ENCODE measurements at places on chromosomes 7 and 10.

GRCh38 chr7:103093429-103093828, 18.5 kb downstream of the ARMC10 start:
- no peak for DNase-seq

GRCh38 chr7:17846935-17847334, 93.4 kb downstream of the SNX13 start:
- no peak for DNase-seq

DNA sequence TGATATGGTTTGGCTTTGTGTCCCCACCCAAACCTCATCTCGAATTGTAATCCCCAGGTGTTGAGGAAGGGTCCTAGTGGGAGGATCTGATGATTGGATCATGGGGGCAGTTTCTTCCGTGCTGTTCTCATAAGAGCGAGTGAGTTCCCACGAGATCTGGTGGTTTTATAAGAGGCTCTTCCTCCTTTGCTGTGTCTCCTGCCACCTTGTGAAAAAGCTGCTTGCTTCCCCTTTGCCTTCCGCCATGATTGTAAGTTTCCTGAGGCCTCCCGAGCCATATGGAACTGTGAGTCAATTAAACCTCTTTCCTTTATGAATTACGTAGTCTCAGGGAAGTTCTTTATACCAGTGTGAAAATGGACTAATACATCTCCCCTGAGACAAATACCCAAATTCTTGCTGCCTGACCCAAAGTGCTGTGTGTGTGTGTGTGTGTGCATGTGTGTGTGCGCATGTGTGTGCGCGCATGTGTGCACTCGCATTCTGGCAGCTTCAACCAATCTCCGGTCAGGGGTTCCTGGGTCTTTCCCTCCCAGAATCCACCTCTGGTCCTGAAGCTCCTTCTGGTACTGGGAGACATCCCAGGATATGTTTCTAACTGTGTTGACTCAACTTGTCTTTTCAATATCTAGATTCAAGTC, 98.1 kb upstream of the LRRC4 start:
- no peak for DNase-seq

DNA sequence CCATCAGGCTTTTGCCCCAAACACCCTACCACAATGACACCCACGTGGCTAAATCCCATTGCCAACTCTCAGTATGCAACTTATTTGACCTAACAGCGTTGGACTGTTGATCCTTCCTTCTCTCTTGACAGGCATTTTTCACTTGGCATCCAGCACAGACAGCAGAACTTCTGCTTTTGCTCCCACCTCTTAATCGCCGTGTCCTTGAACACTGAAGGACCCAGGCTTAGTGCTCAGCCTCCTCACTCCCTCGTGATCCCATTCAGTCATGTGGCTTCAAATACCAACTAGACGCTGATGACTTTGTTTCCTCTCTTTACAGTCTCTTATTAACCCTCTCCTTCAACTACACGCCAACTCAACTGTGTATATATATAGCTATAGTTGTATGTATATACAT, 25.0 kb downstream of the ZFAND2A start:
- DNase-seq, result no peak

DNA sequence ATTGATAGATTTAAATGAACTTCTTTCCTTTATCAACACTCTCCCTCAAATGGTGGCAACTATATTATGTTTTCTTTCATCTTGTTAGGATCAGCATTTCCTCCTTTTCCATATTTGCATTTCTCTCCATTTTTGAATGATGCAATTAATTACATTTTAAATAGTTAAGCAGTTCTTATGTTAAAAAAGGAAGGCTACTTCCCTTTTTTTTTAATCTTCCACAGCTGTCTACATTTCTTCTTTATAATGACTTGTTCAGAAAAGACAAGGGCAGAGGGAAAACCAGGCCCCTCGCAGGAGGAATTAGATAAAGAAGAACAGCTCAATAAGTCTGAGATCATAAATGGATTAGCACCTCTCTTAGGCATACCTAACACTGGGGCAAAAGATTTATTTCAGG, 208.9 kb downstream of the ARL4A start:
- no peak for DNase-seq

- no peak for DNase-seq
Observed at GRCh38 chr10:76558586-76558985, 1079.0 kb downstream of the KCNMA1 start.

GRCh38 chr10:64867501-64867962, 1346.3 kb downstream of the REEP3 start:
- DNase-seq, result peak; percentile 94

- DNase-seq, result peak; percentile 71
Observed at GRCh38 chr10:80579849-80580637, 42.3 kb downstream of the SH2D4B start.

GRCh38 chr10:35463105-35463867, 127.0 kb downstream of the CCNY start:
- DNase-seq, result no peak

- DNase-seq, result peak; percentile 75
Observed at GRCh38 chr10:84537447-84537931, 209.1 kb downstream of the CCSER2 start.

DNA sequence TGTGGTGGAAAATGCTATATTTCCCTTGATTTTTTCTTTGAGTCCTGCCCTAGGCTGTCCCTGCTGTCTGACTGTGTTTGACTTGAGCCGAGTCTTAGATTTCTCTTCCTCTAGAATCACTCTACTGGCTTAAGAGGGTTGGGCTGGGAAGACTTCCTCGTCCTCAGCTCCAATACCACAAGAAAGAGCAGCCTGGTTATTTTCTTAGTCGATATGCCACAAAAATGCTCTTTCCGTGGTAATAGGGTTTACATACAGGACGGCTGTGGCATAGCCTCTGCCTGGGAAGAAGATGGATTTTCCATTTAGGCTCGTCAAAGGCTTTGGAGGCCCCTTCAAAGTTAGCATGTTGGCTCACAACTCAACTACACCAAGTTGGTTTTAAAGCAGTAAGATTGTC, 212.0 kb upstream of the IGFBP3 start:
- no peak for DNase-seq

DNA sequence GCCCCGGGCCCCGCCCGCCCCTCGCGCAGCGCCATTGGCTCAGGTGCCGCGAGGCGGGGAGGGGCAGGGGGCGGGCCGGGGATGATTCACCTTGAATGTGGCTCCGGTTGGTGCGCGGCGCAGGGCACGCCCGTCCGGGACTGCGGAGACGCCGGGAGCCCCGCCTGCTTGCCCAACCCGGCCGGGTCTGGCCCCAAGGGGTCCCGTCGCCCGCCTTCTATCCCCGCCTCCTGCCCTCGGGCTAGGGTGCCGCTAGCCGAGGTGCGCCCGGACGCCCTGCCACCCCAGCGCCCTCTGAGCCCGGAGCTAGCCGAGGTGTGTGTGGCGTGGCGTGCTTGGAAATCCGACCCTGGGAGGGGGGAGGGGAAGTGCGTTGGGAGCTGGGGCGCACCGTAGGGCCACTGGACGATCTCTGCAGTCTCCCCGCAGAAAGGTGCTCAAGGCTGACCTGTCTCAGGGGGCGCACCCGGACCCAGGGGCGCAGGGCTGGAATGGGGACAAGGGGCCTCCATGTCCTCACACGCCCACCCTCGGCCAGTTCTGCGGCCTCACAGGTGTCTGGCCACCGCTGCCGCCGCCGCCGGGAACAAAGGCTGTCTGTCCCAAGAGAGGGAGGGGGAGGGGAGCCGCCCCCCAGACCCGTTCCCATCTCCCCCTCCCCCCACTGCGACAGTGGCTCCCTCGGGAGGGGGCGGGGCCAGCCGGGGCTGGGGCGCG, 168.9 kb downstream of the NRF1 start:
- DNase-seq, result no peak

GRCh38 chr7:134422638-134423037, 36.3 kb downstream of the AKR1B1 start:
- DNase-seq, result no peak

GRCh38 chr7:77727936-77728701, 31.9 kb downstream of the RSBN1L start:
- DNase-seq, result peak; percentile 90
